IMR-90 (cell line): ENCODE measurements at places on chromosomes 4 and X. TPM values are rescaled to one million over a fixed set of nuclear protein-coding genes. Genes with fewer than 3 reads are reported as not detected.

DNA sequence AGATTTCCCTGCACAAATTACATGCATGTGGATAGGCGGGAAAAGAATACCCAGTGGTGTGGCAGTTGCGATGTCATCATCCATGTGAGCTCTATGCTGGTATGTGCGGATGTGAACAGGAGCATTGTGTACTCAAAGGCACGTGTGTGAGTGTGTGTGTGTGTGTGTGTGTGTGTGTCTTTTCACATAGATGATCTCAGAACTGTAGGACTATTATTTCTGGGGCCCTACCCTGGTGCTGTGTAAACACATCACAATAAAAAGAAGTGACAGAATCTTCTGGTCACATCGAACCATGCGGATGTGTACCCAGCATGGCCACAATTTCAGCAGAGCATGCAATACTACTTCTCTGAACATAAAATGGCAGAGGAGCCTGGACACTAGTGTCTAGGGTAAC is 624.8 kb downstream of the MID1IP1 start:
- no peak overlapping the region for H3K4me3 ChIP-seq
- peaks cover 5% of the 10 kb centered on the region; the same call in 1 of the 2 replicates for H3K27me3 ChIP-seq
- H3K36me3 ChIP-seq, result no peaks in the 10 kb centered on the region

The GPC4 gene
- total RNA-seq, result 0.54 and 0.56 TPM in 2 replicates

GRCh38 chr4:183905081-183905592 is at the start of gene STOX2:
TSS of gene STOX2 (plus strand) at chr4:183905307. CDS start at chr4:183906791, 1,484 bp downstream.
- DNase-seq, result peak; percentile 55
- peaks cover 16% of the 10 kb centered on the region for H3K27me3 ChIP-seq
- H3K4me1 ChIP-seq, result no peaks in the 10 kb centered on the region
- no peaks in the 10 kb centered on the region for H3K36me3 ChIP-seq

GRCh38 chr4:174118171-174118570 is 165.3 kb downstream of the FBXO8 start:
- no peaks in the 10 kb centered on the region for H3K36me3 ChIP-seq
- H3K4me3 ChIP-seq, result no peak overlapping the region
- H3K4me1 ChIP-seq, result no peaks in the 10 kb centered on the region
- no peaks in the 10 kb centered on the region; the same call in 1 of the 2 replicates for H3K27me3 ChIP-seq
- no peak for DNase-seq
- no peak overlapping the region for H3K27ac ChIP-seq

The SLC16A2 gene
- total RNA-seq, result 5.3 and 6.1 TPM in 2 replicates

DNA sequence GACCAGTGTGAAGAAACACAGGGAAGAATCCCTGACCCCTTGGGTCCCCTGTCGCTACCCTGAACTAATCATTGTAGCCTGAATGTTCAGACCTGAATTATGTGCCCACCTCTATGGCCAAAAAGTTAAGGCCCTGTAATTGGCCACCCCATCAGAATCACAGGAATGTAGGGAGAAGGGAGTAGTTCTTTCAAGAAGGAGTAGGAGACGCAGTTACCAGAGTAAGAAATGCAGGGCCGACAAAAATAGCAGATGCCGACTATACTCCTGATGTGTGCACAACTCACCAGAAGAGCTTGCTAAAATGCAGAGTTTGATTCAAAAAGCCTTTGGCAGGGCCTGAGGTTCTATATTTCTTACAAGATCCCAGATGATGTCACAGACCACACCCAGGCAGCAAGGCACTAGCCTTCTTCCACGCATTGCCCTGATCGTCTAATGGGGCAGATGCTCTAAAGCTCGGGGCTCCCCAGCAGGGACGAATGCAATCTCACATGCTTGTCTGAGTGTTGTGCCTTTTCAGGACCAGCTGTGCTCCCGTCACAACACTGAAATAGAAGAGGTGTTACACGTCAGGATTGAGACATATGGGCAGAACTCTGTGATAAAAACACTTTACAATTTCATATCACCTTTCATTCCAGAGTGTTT is 161.0 kb upstream of the FAM241A start:
- H3K36me3 ChIP-seq, result no peaks in the 10 kb centered on the region
- H3K4me3 ChIP-seq, result no peak overlapping the region
- H3K27ac ChIP-seq, result no peak overlapping the region
- H3K27me3 ChIP-seq, result no peaks in the 10 kb centered on the region

DNA sequence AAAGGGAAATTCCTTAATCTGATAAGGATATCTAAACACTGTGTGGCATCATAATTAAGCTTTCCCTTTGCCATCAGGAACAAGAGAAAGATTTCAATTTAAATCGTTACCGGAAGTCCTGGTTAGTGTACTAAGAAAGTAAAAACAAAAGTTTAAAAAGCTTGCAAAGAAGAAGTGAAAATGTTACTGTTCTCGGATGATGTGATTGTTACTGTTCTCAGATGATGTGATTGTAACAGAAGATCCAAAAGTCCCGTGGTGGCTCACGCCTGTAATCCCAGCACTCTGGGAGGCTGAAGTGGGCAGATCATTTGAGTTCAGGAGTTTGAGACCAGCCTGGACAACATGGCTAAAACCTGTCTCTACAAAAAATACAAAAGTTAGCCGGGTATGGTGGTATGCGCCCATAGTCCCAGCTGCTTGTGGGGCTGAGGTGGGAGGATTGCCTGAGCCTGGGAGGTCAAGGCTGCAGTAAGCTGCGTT is 62.5 kb downstream of the RGS12 start:
- H3K36me3 ChIP-seq, result 0 out of 2 replicates have a peak, but pooled peaks cover 1% of the 10 kb centered on the region
- no peaks in the 10 kb centered on the region for H3K4me1 ChIP-seq
- DNase-seq, result no peak
- no peak overlapping the region for H3K27ac ChIP-seq
- H3K27me3 ChIP-seq, result no peaks in the 10 kb centered on the region
